Purkinje cell (primary cell): ENCODE measurements at places on chromosomes 2 and 18. TPM values are rescaled to one million over a fixed set of nuclear protein-coding genes. Genes with fewer than 3 reads are reported as not detected.

Gene ANKRD30BL
- 0.35 TPM in 1 of 2 replicates, not detected in the other for polyA plus RNA-seq

Gene CHRND
- polyA plus RNA-seq, result not detected in 2 replicates

Gene UGT1A8
- not detected in 2 replicates for polyA plus RNA-seq

Gene POTEC
- not detected in 2 replicates for polyA plus RNA-seq

Gene CFC1B
- not detected in 2 replicates for polyA plus RNA-seq

Gene LIMS2
- 0.17 and 2.3 TPM in 2 replicates for polyA plus RNA-seq

Gene CD207
- polyA plus RNA-seq, result not detected in 2 replicates

Gene RGPD5
- polyA plus RNA-seq, result 12.0 and 20.9 TPM in 2 replicates

Gene ERICH2
- 18.1 and 23.4 TPM in 2 replicates for polyA plus RNA-seq

Gene IL1A
- polyA plus RNA-seq, result not detected in 2 replicates

Gene CNRIP1
- polyA plus RNA-seq, result 58.7 and 86.7 TPM in 2 replicates

Gene CNTNAP5
- 36.3 and 40.2 TPM in 2 replicates for polyA plus RNA-seq

Gene ZSWIM2
- not detected in 2 replicates for polyA plus RNA-seq

Gene FBXO41
- 0.06 and 1.5 TPM in 2 replicates for polyA plus RNA-seq

Gene NAT8
- polyA plus RNA-seq, result 2.2 TPM in 1 of 2 replicates, not detected in the other

Gene ERBB4
- polyA plus RNA-seq, result 4.9 and 8.0 TPM in 2 replicates

Gene TEX44
- polyA plus RNA-seq, result not detected in 2 replicates

Gene TMEM198
- polyA plus RNA-seq, result 0.97 and 0.99 TPM in 2 replicates

Gene NEU4
- not detected in 2 replicates for polyA plus RNA-seq

Gene CYRIA
- polyA plus RNA-seq, result 9.6 and 32.0 TPM in 2 replicates

Gene IL36G
- not detected in 2 replicates for polyA plus RNA-seq

Gene HS1BP3
- polyA plus RNA-seq, result 0.27 TPM in 1 of 2 replicates, not detected in the other

Gene LRRC30
- polyA plus RNA-seq, result not detected in 2 replicates

Gene C1GALT1C1L
- polyA plus RNA-seq, result 1.7 and 2.1 TPM in 2 replicates

Gene TGFA
- 0.55 and 3.7 TPM in 2 replicates for polyA plus RNA-seq

Gene SLC30A3
- 6.0 TPM in 1 of 2 replicates, not detected in the other for polyA plus RNA-seq

Gene DSEL
- polyA plus RNA-seq, result 1.7 and 1.9 TPM in 2 replicates

Gene MC5R
- not detected in 2 replicates for polyA plus RNA-seq

Gene PRSS56
- polyA plus RNA-seq, result not detected in 2 replicates

Gene NEURL3
- polyA plus RNA-seq, result not detected in 2 replicates

Gene B4GALT6
- 43.5 and 44.0 TPM in 2 replicates for polyA plus RNA-seq

Gene CPLX4
- polyA plus RNA-seq, result 0.69 and 1.4 TPM in 2 replicates
